ENCODE measurements at places on chromosomes 5 and 9. TPM values are rescaled to one million over a fixed set of nuclear protein-coding genes. Genes with fewer than 3 reads are reported as not detected.

- peaks cover 15% of the 10 kb centered on the region for H3K4me1 ChIP-seq
- H3K4me3 ChIP-seq, result no peak overlapping the region
- no peak overlapping the region for H3K27ac ChIP-seq
Measured at GRCh38 chr9:7293091-7293490, 506.5 kb downstream of the DMAC1 start.

DNA sequence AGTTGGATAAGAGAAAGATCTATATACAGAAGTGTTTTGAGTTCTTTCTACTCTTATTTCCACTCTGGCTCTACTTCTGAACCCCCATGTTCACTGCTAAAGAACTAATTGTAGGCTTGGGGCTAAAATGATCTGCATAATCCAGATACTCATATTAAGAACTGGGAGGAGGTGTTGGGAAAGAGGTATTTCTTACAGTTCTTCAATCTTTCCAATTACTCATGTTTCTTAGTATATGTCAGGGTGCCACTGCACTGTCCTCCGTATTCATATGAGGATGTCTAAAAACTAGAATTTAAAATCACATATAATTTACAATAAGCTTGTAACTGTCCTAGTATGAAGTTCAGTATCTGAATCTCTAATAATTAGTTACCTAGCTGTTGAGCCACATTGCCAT, 12.7 kb downstream of the NIPBL start:
- no peak for DNase-seq
- H3K4me1 ChIP-seq, result peaks cover 67% of the 10 kb centered on the region
- H3K4me3 ChIP-seq, result no peak overlapping the region
- H3K27ac ChIP-seq, result peak overlapping the region; percentile 67
- no peaks in the 10 kb centered on the region for H3K27me3 ChIP-seq

GRCh38 chr5:116091416-116091815, 6.6 kb downstream of the COMMD10 start:
- no peak overlapping the region for H3K4me3 ChIP-seq
- peaks cover 21% of the 10 kb centered on the region for H3K4me1 ChIP-seq
- H3K27me3 ChIP-seq, result no peaks in the 10 kb centered on the region
- peaks cover 49% of the 10 kb centered on the region for H3K36me3 ChIP-seq
- DNase-seq, result no peak

IFNA2 gene
- not detected for total RNA-seq

CDO1 gene
- 0.16 TPM for total RNA-seq

GPR151 gene
- not detected for total RNA-seq

Data from activated CD4-positive, alpha-beta T cell treated with anti-CD3 and anti-CD28 coated beads for 36 hours (primary cell).